HEK293T (cell line): ENCODE measurements at places on chromosomes 5 and 9.

- DNase-seq: no peak
Measured at GRCh38 chr9:19184144-19184917, 46.2 kb upstream of the DENND4C start.

GRCh38 chr5:154158379-154158737 is 32.2 kb upstream of the GALNT10 start:
- DNase-seq: no peak

- DNase-seq: no peak
Measured at GRCh38 chr9:135225619-135226228, 138.3 kb downstream of the OLFM1 start.

DNA sequence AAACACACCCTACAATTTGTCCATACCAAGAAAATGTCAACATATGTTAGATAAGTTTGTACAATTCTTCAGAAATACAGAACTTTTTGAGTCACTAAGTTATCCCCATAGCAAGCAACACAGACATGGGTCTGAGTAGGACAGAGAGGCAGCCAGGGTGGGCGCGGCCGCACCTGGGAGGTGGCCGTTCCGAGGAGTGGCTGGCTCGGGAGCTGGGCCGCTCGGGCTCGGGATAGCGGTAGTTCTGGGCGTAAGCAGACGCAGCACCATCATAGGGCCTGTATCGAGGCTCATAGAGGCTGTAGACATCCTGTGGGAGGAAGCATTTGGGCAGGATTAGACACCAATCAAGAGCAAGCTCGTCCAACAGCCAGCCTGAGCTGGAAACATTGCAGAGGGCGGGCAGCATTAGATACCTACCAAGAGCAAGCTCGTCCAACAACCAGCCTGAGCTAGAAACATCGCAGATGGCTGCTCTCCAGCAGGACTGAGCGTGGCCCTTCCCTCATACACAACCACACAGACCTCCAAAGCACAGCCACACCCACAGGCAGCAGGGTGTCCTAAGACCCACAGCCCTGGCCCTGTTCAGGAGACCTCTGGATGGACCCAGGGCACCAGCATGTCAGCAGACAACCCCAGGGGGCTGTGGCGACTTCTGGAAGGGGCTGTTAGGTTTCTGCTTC is 10.9 kb downstream of the SEC16A start:
- no peak for DNase-seq

DNA sequence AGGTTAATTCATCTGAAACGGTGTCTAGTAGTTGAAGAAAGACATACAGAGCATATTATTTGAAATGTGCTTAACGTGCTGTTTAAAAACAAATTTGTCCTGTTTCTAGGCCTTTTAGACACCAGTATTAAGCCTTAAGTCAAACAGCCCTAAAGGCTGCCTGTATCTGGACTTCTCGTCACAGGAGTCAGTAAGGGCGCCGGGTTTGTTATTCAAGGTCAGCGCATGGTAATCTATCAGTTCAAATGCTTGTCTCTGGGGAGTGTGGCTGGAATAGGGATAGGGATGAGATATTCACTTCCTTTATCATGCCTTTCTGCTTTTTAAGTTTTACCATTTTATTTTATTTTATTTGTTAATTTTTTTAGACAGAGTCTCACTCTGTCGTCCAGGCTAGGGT is 9.4 kb upstream of the CNOT6 start:
- no peak for DNase-seq

- DNase-seq: no peak
Measured at GRCh38 chr5:620586-621180, 8.5 kb downstream of the CEP72 start.
